Activated effector memory CD4-positive, alpha-beta T cell treated with anti-CD3 and anti-CD28 coated beads, Interleukin-2, amount 50 U/mL, for 16 hours (primary cell): ENCODE measurements at places on chromosomes 2 and 18.

DNA sequence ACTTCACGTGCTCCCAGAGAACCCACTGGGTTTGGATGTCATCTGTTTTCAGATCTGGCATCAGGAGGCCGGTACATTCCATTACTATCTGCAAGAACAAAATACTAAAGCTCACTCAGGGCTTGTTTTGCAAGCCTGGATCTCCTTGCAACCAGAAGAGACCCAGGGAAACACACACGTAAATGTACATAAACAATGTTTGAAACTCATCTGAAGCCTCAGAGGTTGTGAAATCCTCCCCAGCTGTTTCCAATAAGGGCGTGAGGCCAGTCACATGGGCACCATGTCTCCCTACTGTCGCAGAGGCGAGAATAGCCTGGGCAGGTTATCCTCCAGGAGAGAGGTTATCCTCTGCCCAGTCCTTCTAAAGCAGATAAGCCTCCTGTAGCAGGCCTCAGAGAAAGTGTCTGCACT, 186.9 kb downstream of the GFPT1 start:
- no peak for DNase-seq

- no peak for DNase-seq
Measured at GRCh38 chr2:69544951-69545350, 98.6 kb downstream of the AAK1 start.

DNA sequence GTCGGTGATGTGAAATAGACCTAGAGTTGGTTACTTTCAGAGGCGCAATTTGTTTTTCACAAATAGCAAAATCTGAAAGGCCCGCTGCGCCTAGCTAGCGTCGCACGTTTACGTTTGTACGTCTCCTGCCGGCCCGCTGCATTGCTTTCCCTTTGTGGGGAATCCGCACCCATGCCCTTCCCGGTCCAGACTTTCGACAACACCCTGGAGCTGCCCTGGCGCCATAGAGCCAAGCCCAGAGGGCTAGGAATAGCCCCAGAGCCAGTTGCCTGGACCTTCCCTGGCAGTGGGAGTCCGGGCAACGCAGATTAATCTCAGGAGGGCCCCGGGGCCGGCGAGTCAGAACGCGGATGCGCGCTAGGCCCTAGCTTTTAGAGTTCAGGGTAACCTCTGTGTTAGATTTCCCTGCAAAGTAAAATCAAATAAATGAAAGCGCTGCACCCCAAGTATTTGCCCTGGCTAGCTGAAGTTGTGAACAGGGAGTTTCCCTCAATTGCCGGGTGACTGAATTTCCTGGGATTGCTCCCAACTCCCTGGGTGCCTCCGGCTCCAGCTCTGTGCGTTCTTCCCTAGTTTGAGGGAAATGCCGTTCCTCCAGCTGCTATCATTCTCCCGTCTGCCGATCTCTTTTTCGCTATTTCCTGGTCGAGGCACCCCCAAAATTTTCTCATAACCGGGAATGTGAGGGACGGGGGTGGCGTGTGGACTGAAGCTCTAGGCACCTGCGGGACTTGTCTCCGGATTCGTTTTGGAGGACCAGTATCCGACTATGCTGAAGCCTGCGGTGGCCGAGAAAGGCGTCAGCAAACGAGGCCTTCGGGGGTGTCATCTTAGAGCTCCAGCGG, 1.2 kb upstream of the EN1 start:
- DNase-seq, result no peak

DNA sequence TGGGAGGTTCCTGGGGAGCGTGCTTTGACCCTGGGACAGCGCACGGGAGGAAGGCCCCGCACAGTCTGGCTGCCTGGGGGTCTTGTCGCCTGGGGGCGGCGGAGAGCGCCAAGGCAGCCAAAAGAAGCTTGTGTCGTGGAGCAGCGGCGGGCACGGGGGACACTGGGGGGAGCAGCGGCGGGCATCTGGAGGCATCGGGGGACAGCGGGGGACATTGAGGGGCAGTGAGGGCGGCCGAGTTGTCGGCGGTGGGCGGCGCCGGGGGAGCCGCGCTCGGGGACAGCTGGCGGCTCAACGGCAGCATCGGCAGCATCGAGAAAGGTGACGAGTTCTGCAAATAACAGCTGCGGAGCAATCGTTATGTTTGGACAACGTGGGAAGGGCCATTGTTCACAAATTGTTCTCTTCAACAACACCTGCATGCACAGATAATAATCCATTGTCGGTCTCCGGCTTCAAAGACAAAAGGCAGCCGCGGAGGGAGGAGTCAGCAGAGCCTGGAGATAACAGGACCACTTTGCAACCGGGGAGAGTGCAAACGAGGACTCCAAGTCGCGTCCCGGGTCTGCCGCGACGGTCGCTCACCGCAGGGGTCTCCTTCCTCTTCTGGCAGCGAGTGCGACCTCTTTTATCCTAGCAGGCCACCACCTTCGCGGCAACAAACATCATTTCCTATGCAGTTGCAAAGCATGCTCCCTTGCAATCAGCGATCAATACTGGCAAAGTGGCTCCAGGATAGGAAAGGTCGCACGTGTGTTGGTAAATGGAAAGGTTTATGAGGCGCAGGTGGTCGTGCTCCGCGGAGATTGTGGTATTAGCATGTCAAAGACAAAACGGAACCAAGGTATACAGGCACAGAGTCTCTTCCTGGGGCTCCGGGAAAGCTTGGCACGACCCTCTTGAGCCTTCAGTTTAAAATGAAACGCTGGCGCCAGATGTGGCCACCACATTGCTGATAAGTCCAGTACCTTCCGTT, 132.3 kb upstream of the DLX2 start:
- DNase-seq, result peak; percentile 69

GRCh38 chr2:88810017-88810416, 118.5 kb downstream of the RPIA start:
- no peak for DNase-seq

DNA sequence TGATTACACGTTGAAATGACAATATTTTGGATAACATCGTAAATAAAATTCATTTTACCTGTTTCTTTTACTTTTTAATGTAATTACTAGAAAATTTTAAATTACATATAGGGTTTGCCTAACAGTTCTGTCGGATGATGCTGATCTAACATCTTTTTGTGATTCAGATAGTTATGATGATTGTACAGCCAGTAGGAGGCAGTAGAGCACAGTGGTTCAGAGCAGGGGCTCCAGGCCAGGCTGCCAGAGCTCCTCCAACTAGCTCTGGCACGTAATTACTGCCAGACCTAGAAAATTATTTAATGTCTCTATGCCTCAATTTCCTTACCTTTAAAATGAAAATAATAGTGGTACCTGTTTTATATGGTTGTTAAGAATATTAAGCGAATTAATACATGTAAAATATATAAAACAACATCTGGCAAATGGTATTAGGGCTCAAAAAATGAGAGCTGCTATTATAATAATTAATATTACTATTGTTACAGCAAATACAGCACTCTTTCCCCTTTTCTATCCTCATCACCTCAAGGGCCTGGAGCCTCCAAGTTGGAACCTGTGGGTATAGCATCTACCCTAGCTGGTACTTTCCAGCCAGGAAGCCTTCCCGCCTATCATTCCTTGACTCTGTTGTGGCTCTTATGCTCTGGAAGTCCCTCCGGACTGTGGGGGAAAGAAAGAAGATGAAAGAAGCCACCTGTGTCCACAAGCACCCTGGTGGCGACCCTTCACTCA, 47.7 kb upstream of the PLA2R1 start:
- DNase-seq, result peak; percentile 70

- DNase-seq, result no peak
Measured at GRCh38 chr2:237892478-237892877, 33.1 kb downstream of the RAMP1 start.

- peak; percentile 44 for DNase-seq
Measured at GRCh38 chr2:217801115-217801531, 201.7 kb downstream of the TNS1 start.

GRCh38 chr2:101533561-101534148, 58.7 kb upstream of the RFX8 start:
- DNase-seq, result no peak

- no peak for DNase-seq
Measured at GRCh38 chr2:121031568-121032340, 253.2 kb downstream of the TFCP2L1 start.

DNA sequence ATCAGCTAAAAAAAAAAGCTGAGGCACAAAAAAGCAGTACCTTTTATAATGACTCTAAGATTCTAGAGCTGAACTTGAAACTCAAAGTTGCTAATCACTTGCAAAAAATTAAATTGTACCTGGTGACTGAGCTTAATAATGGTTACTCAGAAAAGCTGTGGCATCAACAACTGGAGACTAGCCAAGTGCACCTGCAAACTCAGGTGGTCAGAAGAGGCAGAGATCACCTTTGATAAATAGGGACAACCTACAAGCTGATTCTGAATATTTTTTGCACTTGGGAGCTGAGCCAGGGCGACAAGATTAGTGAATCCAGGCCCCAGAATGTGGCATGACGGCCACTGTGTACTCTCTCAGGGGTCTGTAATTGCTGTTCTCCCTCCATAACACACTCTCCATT, 3.0 kb downstream of the ABHD3 start:
- no peak for DNase-seq

DNA sequence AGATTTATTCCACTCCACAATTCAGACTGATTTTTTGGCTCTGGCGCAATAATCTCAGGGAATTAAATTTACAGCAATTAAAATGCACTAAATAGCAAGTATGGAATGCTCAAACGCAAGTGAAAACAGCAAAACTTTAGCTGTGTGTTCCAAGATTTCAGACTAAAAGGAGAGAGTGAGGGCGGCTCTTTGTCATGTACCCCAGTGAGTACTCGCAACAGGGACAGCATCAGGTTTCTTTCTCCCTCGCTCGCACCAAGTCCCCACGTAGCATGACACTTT, 1.1 kb downstream of the ROCK2 start:
- no peak for DNase-seq

DNA sequence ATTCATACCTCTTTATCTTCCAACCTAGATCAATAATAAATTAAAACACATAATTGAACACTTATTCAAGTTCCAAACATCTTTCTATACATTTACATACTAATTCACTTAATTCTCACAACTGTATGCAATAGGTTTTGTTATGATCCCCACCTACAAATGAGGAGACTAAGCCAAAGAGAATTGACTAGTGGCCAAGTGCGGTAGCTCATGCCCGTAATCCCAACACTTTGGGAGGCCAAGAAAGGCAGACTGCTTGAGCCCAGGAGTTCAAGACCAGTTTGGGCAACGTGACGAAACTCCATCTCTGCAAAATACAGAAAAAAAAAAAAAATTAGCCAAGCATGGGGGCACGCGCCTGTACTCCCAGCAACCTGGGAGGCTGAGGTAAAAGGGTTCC, 36.8 kb downstream of the KCNG3 start:
- DNase-seq, result no peak

DNA sequence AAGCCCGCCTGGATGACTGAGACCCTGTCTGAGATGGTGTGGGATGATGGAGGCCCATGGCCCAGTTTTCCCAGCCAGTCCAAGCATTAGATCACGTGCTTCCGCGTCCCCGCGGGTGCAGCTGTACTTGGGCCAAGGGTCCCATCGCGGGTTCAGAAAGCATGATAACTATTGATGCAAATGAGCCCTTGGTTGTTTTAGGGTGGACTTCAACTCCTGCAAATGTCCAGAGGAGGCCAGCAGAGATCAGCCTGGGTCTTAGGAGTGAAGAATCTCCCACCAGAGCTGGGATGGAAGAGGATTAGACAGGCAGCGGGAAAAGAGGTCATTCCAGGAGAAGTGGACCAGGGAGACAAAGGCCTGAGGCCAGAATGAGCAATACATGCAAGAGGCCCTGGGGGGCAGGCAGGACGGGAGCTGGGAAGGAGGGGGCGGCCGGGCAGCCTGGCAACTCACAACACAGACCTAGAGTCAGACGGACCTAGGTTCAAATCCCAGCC, 89.9 kb upstream of the TMEM247 start:
- DNase-seq, result no peak

DNA sequence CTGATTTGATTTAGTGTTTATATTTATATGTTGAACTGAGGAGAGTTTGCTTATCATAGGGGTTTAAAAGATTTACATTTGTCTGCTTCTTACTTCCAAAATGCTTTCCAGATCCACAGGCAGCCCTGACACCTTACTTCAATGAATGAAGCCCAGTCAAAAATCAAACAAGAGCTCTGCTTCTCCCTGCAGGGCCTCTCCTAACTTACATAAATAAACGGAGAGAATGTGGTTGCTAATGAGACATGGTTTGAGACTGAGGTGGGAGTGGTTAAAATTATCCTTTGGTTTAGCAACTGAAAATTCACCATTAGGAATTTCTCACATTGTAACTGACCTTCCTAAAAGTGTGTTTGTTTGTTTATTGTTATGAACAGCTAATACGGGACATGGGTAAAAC, 612.3 kb upstream of the FANCL start:
- no peak for DNase-seq

- DNase-seq, result no peak
Measured at GRCh38 chr18:9829397-9829712, 56.4 kb upstream of the TXNDC2 start.

DNA sequence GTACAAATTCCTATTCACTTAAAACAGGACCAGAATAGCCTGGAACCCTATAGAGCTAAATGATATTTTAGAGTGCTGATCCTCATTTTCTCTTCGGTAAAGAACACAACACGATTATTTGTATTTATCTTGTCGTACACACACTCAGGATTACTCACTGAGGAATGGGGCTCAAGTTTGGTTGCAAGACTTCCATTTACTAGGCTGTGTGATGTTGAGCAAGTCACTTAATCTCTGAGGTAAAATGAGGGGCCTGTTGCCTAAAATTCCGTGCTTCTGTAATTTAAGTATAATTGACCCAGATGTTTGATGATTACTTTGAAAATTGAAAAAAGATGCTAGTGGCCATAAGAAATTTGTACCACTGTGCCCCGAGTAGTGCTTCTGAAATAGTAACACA, 42.6 kb upstream of the MAP4K3 start:
- no peak for DNase-seq

- DNase-seq, result no peak
Measured at GRCh38 chr2:2095360-2096093, 235.5 kb downstream of the MYT1L start.

DNA sequence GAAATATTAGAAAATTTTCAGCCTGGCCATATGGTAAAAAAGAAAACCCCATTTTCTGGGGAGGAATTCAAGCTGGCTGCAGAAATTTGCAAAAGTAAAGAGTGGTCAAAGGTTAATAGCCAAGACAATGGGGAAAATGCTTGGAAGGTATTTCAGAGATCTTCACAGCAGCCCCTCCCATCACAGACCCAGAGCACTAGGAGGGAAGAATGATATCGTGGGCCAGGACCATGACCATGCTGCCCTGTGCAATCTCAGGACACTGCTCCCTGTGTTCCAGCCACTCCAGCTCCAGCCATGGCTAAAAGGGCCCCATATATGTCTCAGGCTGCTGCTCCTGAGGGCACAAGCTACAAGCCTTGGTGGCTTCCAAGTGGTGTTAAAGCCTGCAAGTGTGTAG, 93.9 kb upstream of the AGAP1 start:
- no peak for DNase-seq

GRCh38 chr2:170816504-170817092, at the start of gene GAD1:
GAD1 (plus strand) TSS chr2:170816887; CDS start chr2:170818592, 1,705 bp downstream.
- peak; percentile 85 for DNase-seq

DNA sequence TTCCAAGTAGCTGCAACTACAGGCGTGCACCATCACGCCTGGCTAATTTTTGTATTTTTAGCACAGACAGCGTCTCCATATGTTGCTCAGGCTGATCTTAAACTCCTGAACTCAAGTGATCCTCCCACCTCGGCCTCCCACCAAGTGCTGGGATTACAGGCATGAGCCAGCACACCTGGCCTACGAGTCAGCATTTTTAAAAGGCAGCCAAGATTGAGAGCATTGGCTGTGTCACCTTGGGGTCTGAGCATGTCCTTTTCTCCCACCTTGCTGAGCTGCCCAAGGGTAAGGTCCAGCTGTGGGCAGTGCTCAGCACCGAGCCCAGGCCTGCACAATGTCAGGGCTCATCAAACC, 142.8 kb upstream of the LMAN1 start:
- DNase-seq, result no peak

- DNase-seq, result no peak
Measured at GRCh38 chr2:184413221-184413620, 185.1 kb upstream of the ZNF804A start.
